ENCODE measurements at places on chromosomes 6 and 20. TPM values are rescaled to one million over a fixed set of nuclear protein-coding genes. Genes with fewer than 3 reads are reported as not detected.

DNA sequence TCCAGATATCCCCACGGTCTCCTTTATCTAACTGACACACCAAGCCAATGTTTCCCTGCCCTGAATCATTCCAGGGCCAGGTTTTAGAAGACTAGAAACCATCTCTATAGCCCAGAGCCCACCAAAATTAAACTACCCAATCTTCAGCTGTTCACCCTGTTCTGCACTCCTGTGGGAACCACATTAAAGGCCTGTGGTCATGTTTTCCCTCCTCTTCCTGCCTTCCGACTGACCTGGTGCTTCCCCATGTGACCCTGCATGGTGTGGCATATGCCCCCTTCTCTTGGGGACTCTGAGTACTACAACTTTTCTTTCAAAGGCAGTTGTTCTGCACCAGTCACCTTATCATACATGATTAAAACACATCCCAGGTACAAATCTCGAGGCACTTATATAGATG lies 155.0 kb downstream of the TMEM200A start:
- DNase-seq = no peak

DNA sequence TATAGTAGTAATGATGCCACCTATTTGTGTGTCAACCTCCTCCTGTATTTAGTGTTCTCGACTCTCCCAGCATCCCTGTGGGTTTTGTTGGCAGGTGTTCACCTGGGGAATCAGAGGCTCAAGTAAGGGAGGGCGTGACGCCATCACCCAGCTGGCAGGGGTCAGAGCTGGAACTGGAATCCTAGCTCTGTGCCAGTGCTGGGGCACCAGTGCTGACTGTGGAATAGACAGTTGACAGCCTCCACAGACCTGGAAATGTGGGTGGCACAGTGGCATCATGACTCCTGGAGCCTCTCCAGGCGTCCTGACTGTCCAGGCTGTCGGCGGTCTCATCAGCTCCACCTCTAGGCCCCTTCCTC lies 102.8 kb downstream of the SYCP2 start:
- no peak for DNase-seq

- DNase-seq = no peak
Measured at GRCh38 chr20:53480913-53481312, 112.7 kb downstream of the ZNF217 start.

DNA sequence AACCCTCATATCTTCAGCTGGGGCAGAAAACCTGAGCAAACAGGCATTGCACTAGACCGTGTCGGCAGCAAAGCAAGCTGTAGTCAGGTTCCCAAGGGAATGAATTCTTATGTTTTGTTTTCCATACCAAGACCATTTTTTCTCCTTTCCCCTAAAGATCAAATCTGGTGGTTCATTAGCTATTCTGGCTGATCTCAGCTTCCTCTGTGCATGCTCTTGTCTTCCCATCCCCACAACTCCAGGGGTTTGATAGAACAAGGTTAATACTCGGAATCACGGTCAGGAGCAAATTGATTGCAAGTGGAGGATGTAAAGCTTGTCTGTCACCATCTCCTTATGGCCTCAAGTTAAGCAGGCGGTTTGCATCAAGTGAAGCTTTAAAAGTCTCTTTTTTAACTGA lies 778.8 kb downstream of the KIF16B start:
- DNase-seq = no peak

Gene AAR2
- 36.7 TPM for total RNA-seq

Gene SOBP
- 0.16 TPM for total RNA-seq

DNA sequence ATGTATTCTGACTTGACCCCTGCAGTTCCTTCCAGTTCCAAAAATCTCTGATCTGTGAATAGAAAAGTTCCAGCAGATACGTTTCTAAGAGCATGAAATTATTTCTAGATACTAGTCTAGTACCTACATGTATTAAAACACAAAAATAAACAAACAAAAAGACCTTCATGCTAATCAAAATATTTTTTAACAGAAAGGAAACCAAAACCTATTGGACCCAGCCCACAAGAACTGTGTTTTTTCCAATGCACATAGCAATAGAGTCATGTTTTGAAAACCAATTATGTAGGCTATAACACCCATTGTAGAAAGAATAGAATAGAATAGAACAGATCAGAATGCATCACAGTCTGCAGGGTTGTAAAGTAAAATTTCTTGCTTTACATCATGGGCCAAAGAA lies 158.6 kb upstream of the TNFAIP3 start:
- no peak for DNase-seq

Gene SRC
- total RNA-seq = 6.4 TPM

Gene FOXA2
- not detected for total RNA-seq

DNA sequence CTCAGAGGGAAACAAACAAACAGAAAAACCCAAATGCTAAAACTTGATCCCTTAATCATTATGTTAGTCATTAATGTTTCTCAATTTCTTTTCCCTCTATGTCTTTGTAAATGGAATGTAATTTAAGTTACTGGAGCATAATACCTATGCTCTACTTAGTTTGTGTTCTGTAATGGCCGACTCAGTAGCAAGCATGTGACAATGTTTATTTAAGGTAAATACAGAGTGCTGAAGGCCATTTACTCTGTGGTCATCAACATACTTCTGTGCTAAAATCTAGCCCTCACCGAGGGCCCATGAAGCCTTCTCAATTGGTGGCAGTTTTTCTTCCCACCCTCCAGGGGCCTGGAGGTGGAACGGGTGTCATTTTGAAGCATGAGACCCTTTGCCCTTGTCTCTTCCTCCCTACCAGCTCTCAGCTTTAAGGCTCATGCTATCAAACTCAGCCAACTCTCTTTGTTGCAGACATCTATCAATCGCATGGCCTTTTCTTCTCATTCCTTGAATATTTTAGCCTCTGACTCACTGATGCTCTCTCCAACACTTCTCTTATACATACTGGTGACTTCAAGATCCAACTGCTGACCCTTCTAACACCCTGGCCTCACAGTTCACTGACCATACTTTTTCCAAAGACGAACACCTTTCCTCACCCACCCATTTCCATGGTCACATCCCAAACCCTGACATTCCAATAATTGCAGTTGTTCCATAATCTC lies 48.2 kb downstream of the STX7 start:
- DNase-seq = no peak

- DNase-seq = no peak
Measured at GRCh38 chr6:140182821-140183220, 808.4 kb upstream of the CITED2 start.

GRCh38 chr6:46776070-46776712 lies 17.0 kb upstream of the MEP1A start:
- no peak for DNase-seq

Gene PKIB
- not detected for total RNA-seq

GRCh38 chr6:1665214-1665613 lies 55.5 kb downstream of the FOXC1 start:
- DNase-seq = no peak

Gene EYS
- total RNA-seq = not detected

DNA sequence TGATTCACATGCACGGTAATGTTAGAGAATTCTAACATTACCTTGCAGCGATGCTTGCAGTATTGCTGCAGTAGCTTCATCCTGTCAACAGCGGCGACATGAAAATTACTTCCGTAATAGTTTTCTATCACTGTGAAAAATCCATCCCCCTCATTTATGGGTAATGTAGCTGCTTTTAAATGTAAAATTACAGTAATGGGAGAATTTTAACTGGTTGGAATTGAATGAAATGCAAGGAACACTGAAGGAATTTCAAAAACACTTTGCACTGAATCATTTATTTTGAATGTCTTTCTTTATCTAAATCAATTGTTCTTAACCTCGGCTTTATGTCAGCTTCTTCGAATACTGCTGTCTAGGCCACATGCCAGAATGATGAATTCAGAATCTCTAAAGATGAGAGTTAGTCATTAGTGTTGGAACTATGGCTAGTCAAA lies 102.4 kb upstream of the HIVEP1 start:
- DNase-seq = no peak

Gene DUSP15
- not detected for total RNA-seq

DNA sequence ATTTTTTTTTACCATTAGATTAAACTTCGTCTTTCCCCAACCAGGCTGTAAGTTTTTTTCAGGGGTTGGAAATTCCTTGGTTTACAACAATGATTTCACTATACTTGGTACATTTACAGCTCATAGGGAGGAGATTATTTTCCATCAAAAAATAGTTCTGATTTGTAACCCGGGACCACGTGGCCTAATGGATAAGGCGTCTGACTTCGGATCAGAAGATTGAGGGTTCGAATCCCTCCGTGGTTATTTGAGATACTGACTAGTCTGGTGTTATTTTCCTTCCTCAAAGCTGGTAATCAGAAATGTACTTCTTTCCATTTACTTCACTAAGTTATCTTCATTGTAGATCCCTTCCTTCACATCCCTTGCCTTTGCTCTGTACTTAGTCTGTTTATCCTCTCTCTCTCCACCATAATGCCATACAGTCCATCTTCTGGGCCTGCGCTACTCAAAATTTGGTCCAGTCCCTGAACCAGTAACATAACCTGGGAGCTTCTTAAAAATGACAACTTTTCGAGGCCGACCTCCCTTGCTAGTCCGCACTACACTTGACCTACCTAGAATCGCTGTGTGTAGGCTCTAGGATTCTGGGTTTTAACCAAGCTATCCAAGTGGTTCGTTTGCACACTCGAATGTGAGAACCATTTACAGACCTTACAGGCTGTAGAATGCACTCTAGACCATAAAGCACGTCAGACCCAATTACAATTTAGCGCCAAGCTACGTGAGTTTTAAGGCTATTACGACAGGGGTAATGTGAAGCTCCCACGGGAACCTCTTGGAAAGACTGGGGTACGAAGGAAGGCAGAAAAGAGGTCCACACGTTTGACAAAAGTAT lies 42.1 kb upstream of the BTN3A2 start:
- peak; percentile 63 for DNase-seq

Gene HRH3
- not detected for total RNA-seq

DNA sequence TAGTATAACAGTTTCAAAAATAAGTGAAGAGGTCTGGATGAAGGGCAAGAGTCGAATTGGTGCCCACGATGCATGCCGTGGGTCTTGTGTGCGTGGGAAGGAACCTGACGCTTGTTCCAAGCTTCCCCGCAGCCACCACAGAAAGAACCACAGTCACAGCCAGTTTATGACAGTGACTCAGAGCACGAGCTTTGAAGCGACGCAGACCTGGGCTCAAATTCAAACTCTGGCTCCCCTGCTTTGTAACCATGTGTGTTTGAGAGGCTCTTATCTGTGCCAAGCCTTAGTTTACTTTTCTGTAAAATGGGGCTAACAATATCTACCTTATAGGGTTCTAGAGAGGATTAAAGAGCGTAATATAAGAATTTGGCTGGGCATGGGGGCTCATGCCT lies 65.5 kb downstream of the SYNJ2 start:
- DNase-seq = peak; percentile 55

DNA sequence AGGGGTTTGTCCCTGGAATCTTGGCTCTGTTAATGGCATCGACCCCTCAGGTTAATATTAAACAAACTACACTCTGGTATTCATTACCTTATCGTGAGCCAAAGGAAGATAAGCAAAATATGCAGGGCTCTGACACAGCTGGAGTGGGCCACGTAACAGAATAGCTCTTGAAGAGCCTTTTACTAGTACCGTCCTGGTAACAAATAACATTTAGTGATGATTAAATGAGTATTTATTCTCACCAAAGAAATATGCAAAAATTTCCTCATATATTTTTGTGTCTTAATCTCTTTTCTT lies 20.1 kb upstream of the UTRN start:
- DNase-seq = no peak

DNA sequence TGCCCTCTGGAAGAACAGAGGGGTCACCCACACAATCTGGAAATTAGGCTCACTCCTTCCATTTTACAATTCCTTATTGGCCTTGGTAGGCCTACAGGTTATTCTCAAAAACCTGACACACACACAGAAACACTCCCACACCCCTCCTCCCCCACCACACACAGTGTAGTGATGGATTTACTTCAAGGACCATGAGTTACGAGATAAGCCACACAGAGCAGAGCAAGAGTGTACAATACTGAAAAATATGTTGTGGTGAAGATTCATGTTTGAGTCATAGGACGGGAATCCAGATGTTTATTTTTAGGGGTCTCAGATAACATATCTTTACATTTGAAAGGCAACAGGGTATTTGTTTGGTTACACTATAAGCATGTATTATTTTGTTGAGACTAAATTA lies 291.9 kb downstream of the PLCB1 start:
- DNase-seq = no peak

GRCh38 chr6:7324520-7324919 lies 11.5 kb upstream of the SSR1 start:
- DNase-seq = no peak

Gene PDE7B
- 10.7 TPM for total RNA-seq

Gene SAMD3
- total RNA-seq = 3.1 TPM

DNA sequence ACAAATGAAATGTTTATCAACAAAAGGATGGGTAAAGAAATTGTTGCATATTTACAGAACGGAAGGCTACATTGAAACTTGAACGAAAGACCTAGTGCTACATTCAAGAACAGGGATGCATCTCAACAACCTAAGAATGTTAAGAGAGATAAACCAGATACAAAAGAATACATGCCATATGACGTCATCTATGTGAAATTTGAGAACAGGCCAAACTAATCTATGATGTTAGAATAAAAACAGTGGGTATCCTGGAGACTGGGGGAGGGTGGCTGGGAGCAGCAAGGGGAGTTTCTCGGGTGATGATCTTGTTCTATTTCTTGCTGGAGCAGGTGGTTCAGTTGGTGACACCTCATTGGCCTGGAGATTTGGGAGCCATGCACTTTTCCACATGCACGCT lies 81.5 kb downstream of the SULF2 start:
- DNase-seq = no peak

DNA sequence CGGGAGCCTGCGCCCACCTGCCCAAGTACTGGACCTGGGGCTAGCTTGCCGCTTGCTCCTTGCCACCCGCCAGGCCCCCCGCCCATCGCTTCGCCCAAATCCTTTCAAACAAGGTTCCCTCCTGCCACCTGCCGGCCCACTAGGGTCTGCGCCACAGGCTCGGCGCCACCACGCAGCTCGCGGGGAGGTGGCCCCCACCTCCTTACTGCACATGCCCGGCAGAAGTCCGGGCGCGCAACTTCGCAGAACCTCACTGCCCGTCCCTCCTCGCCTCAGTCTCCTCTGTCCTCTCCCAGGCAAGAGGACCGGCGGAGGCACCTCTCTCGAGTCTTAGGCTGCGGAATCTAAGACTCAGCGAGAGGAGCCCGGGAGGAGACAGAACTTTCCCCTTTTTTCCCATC lies 11.2 kb downstream of the GNAS-AS1 start:
- peak; percentile 11 for DNase-seq

Gene KCNG1
- total RNA-seq = 3.1 TPM

Gene KCNK5
- 36.7 TPM for total RNA-seq

DNA sequence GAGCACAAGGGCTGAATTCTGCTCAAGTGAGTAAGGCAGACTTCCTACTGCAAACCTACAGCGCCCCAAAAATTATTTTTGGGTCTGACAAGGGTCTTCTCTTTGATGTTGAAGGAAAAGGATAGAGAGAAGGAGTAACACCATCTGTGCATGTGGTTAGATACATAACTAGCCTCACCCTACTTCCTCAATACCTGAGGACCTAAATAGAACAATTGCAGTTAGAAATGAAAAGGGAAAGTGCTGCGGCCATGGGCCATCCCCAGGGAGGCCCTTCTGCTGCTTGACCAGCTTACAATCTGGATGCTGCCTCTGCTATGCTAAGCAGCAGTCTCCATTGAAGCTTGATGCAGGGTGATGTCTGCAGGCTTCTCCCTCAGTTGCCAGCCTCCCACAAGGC lies 63.2 kb upstream of the ARMH2 start:
- DNase-seq = no peak

- DNase-seq = no peak
Measured at GRCh38 chr6:28239636-28240035, 12.4 kb downstream of the ZKSCAN4 start.

Gene GABRR1
- not detected for total RNA-seq

- no peak for DNase-seq
Measured at GRCh38 chr6:127100510-127101140, 17.8 kb upstream of the RSPO3 start.

Gene SMLR1
- total RNA-seq = not detected

GRCh38 chr6:41624621-41625380 lies 13.5 kb upstream of the MDFI start:
- no peak for DNase-seq

Gene KCNK16
- not detected for total RNA-seq

All from activated T-helper 1 cell treated with anti-CD3 and anti-CD28 coated beads, Interleukin-12 subunit alpha, Interleukin-12 subunit beta, Interleukin-2, Interleukin-4 antibody, amounts not matched to agents 30 ng/mL and 10 ng/mL and 1 ng/mL, durations not matched to agents 14 hours and 24 hours and 36 hours (primary cell).